ENCODE measurements at places on chromosomes 7 and 10.

DNA sequence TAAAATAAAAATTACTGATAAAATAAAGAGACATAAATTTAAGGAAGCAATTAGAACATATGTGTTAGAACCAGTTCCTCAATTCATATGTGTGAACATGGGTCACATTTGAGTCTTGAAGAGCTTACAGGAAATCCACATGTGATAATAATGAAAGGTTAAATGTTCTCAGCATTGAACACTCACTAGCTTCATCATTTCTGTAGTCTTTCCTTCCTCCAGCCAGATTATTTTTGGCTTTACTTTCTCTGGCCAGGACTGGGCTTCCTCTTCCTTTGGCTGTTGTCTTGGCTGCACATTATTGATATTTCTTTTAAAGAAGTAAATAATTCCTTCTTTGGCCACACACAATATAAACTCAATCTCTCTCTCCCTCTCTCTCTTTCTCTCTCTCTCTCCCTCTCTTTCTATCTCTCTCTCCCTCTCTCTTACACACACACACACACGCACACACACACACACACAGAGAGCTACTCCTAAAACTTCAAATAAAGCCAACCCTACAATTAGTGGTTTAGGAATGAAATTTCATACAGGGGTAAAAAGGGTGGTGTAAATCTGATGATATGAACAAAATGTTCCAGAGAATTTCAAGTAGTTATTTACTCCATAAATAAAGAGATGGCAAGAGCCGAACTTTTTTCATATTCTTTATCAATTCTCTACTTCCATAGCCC is 171.2 kb downstream of the REEP3 start:
- no peak for DNase-seq

DNA sequence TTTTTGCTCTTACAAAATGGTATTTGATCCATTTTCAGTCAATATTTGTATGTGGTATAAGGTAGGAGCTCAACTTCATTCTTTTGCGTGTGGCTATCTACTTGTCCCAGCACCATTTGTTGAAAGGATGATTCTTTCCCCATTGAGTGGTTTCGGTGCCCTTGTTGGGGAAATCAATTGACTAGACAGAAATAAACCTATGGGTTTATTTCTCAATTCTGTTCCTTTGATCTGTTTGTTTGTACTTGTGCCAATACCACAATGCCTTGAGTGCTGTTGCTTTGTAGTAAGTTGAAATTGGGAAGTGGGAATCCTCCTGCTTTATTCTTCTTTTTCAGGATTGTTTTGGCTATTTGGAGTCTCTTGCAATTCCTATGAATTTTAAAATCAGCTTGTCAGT is 41.0 kb downstream of the SNX10 start:
- DNase-seq = no peak

DNA sequence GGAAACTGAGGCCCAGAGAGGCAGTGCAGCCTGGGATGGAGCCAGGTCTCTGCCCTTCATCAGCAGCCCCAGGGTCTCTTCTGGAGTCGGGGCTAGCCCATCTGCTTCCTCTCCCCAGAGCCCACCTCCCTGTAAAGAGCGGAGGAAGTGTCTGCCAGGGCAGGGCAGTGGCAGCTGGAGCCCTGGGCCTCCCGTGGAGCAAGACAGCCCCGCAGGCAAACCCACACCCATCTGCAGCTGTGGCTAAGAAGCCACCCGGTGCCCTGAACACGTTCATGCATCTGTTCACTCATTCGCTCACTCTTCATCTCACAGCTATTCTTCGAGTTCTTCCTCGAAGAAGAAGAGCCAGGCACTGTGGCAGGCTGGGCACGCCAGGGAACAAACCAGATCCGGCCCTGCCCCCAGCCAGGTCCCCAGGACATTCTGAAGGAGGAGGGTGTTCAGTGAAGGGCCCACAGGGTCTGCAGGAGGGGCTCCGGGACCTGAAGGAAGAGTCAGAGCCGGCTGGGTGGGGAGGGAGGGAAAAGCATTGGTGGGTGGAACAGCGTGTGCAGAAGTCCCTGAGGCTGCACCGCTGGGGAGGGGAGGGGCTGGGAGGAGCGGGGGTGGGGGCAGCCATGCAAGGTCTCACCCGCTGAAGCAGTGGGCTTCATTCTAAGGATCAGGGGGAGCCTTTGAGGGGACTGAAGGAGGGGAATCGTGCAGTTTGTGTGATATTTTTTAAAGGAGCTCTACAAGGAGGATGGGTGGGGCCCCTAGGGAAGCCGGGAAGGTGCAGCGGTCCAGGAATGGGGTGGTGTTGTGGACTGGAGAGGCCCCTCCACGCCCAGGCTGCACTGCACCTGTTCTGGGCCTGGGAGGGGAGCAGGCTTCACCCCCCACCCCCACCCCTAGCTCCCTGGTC is 99.1 kb downstream of the UNCX start:
- no peak for DNase-seq

- no peak for DNase-seq
These were observed 89.0 kb downstream of the GLCCI1 start for GRCh38 chr7:8057566-8057965.

GRCh38 chr7:79008786-79009185 is 444.7 kb downstream of the MAGI2 start:
- no peak for DNase-seq

GRCh38 chr10:101769541-101770180 is 6.3 kb downstream of the FGF8 start:
- no peak for DNase-seq

GRCh38 chr10:52818019-52818418 is 45.4 kb upstream of the MBL2 start:
- DNase-seq = peak; percentile 42

GRCh38 chr7:90262438-90262837 is 17.5 kb downstream of the CFAP69 start:
- peak; percentile 73 for DNase-seq

DNA sequence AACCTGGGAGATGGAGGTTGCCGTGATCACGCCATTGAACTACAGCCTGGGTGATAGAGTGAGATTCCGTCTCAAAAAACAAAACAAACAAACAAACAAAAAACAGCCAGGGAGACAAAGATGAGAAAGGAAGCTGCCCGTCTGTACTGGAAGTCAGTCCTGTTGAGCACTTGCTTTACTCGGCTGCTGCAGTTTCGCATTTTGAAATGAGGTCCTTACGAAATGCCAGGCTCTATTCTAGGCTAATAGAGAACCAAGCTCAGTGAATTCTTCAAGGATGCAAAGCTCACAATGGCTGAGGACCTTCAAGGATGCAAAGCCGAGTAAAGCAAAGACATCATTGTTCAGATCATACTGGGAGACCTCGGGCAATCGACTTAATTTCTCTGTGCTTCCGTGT is 333.3 kb downstream of the CALN1 start:
- DNase-seq = no peak

DNA sequence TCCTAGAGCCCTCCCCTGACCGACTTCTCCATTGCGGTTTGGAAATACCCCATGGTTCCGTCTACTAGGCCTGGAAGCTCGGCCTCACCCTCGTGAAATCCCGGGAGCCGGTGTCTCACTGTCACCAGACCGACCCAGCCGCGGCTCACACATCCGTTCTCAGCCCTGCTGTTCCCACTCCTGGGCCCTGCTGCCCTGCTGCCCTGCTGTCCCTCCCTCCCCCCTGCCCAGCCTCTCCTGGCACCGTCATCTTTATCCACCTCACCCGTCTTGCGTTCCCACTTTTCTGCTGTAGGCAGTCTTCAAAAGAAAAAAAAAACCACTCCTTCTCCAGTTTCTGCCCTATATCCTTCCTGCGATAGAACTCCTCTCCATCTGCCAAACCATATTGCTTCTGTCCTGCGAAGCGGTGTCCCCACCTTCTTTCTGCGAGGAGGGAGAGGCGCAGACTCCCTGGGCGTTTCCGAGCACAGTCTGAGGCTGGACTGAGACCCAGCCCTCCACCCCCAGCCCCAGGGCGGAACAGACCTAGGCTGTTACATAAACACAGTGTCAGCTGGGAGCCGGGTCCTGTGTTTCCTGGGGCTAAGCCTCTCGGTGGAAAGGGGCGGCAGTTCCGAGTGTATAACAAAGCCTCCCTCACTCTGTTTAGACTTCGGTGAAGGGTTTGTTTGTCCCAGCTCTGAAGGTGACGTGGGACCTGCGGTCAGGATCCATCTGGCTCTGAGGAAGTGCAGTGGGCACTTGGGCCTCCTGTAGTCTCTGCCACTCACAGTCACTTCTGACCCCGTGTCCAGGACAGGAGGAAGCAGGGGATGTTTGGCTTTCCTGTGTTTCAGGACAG is 2.8 kb downstream of the AGAP3 start:
- peak; percentile 89 for DNase-seq

DNA sequence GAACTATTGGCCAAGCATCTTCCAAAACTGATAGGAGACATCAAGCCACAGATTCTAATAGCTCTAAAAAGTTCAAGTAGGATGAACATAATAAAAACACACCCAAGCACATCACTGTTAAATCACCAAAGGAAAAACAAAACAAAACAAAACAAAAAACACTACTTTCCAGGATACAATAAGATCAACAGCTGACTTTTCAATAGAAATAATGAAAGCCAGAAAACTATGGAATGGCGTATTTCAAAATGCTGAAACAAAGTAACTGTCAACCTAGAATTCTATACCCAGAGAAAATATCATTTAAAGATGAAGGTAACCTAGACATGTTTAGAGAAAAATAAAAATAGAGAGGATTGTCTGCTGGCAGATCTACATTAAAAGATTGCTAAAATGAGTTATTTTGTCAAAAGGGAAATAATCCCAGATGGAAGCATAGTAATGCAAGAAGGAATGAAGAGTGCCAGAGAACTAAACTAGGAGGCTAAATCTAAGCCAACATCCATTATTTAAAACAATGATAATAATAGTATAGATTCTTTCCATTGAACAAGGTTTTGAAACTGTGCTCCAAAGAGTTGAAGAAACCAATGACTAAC is 13.9 kb downstream of the TUBAL3 start:
- peak; percentile 15 for DNase-seq

DNA sequence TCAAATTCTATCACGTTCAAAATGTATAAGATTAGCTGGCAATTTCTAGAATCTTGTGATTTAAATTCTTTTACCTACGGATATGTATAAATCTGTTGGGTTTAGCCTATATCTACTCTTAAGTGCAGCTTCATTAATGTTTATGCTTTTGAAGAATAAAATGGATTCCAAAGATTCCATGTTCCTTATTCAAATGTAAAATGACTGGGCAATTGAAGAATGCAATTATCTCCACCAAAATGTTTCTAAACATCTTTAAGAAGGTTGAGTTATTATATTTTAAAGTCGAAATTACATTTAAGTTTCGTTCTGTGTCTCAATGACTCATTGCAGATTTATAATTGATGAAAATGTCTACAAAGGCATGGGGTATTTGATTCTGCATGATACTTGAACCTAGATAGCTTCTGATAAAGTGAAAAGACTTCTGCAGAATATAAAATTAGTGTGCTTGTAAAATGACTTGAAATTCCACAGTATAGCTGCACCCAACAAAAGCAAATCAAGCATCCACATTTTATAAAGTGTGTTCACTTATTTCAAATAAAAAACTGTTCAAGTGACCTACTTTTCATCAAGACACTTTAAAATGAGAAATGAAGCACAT is 697.0 kb upstream of the PCDH15 start:
- no peak for DNase-seq

- DNase-seq = peak; percentile 59
These were observed 25.7 kb downstream of the NUB1 start for GRCh38 chr7:151367284-151367683.

GRCh38 chr10:119022846-119023552 is 6.5 kb upstream of the NANOS1 start:
- peak; percentile 82 for DNase-seq

GRCh38 chr10:88297103-88297502 is 286.0 kb downstream of the RNLS start:
- no peak for DNase-seq

DNA sequence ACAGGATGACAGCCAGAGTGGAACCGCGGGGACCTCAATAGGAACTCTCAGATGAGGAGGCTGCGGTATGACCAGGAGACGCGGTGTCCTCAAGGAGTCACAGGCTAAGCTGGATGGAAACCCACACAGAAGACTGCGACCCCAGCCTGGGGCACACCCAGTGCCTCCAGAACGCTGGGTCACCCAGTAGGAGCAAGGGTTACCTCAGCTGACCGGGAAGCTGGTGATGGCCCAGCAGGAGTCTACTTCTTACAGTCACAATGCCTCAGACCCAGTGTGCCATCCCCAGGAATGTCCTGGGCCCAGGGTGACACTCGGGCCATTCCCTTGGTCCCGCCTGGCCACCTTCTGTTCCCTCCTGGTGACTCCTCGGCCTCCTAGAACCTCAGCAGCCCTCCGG is 29.9 kb downstream of the CNPY1 start:
- DNase-seq = no peak

DNA sequence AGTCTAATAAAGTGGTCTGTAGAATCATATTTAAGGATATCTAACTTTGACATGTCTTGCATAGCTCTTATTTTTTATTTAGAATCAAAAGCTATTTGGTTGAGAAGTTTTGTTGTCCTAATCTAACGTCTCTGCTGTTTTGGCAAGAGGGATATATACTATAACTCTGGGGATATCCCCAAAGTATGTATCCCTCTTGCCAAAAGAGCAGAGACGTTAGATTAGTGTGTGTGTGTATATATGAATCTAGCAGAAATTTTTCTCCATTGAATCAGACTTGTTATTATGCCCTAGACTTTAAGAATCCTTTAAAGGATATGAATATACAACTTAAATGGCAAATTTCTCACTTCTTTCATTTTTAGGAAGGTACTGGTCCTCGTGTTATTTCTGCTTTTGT is 9.6 kb downstream of the SMC3 start:
- peak; percentile 29 for DNase-seq

DNA sequence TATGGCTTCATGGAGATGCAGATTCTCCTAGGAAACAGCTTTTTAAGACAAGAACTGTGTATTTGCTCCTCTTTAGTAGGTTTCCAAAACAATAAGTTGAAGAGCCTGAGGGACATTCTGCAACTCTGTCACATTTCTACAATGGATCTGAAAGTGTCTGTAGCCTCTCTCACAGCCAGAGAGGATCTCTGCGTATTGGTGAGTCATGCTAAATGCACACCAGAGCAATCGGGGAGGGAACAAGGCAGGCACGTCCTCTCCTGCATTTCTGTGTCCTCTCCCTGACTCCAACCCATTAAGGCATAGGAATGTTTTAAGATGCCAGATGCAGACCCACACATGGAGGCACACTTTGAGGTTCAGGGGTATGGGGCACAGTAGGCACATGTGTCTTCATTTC is 1126.4 kb upstream of the GHITM start:
- DNase-seq = peak; percentile 0
